Stimulated activated CD4-positive, alpha-beta T cell treated with anti-CD3 and anti-CD28 coated beads, TNF-alpha, amount 100 ng/mL, for 48 hours (primary cell): ENCODE measurements at places on chromosomes 3 and 15.

GRCh38 chr3:20130106-20130505, 55.9 kb downstream of the SGO1 start:
- DNase-seq: no peak

DNA sequence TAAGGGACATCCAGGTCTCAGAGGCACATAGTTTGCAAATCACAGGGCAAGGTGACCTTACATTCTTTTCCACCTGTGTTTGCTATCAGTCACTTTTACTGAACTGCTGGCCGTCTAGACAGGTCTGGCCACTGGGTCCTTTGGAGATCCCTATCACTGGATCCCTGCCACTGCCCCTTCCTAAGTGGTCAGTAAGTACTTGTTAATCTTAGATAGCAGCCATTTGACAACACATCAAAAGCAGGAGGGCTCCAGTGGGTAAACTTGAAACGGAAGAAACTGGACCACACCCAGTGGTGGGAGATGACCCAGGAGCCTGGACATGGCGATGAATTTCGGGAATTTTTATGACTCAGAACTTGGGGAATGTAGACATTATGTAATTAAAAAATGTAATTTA, 28.9 kb upstream of the RASGRP1 start:
- no peak for DNase-seq

DNA sequence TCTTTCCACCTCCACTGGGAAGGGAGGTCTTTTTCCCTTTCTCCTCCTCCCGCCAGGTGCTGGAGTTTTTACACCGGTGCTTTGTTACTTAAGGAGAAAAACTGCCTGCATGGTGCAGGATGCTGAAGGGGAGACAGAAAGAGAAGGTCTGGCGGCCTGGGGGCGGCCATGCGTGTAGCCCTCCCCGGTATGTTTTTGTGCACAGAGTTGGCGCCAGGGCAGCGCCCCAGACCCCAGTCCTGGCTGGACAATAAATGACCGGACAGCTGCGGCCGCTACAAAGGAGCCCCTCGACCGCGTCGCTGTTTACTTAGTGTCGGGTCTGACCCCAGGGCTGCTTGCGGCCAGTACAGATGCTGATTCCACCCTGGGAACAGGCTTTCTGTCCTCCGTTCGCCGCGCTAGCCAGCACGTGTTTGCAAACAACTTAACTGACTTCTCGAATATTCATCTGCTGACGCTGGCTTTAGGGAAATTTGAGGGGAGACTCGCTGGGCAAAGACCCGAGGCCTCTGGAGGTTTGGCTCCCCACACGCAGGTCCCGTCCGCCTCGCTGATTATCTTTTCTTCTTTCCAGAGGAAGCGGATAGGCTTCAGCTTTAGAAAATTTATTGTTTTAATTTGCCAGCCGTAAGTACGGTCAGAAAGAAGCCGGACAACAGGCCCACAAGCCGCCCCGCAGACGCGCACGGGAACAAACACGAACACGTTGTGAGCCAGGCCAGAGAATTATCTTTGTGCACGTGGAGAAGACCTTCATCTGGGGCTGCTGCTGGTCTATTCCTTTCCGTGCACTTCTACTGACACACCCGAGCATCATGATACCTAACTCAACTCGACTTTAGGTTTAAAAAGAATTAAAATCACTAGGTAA, 46.9 kb downstream of the ZIC4 start:
- no peak for DNase-seq

- no peak for DNase-seq
Measured at GRCh38 chr3:105118905-105119304, 247.8 kb upstream of the ALCAM start.

DNA sequence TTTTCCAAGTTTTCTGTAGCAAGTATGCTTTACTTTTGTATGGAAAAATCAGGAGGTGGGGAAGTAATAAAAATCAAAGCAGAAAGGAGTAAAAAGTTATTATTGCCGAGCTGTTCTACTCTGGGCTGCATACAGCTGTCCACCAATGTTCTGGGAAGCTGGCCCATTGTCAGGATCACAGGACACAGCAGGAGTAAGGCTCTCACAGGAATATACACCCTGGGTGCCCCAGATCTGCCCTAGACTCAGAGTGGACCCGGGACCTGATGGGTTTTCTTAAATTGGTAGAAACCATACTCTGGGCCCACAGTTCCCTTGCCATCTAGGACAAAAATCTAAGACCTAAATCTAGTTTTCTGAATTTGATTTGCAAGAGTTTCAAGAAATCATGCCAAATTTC, 60.4 kb downstream of the TNIK start:
- DNase-seq: no peak

DNA sequence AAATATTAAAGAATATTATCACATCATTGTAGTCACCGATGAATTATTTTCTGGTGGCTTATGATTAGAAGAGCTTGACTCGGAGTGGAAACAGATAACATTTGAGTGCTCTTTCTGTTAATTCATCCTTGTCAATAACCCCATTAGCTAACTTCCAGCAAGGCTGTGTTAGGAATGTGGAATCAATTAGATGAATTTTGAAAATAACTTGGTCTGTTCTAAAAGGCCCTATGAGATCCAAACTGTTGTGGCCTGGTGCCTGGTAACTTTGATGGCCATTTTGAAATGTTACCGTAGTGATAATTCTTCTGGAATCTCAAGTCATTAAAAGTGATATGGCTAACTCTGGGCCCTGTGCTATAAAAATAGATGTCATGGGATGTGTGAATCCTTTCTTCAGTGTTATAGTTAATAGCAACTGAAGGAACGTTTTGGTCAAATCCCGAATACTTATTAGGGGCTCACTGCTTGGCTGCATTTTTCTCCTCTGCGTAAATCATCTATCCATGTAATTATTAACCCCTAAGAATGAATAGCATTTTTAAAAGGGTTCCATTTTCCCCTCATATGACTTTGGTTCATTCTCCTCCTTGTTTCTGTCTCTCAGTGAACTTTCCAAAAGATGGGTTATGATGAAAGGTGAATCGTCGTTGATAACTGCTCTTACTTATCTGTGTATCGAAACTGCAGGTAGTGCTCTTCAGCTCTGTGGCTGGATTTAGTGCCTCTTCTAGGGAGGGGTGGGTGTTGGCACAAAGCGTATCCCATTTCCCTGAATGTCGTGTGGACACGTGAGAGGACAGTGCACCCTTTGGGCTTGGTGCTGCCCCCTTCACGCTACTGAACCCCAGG, 82.7 kb downstream of the IGF1R start:
- no peak for DNase-seq

- no peak for DNase-seq
Measured at GRCh38 chr3:174439331-174440252, 419.5 kb upstream of the NAALADL2 start.

- no peak for DNase-seq
Measured at GRCh38 chr3:86923071-86923491, 67.9 kb downstream of the VGLL3 start.

DNA sequence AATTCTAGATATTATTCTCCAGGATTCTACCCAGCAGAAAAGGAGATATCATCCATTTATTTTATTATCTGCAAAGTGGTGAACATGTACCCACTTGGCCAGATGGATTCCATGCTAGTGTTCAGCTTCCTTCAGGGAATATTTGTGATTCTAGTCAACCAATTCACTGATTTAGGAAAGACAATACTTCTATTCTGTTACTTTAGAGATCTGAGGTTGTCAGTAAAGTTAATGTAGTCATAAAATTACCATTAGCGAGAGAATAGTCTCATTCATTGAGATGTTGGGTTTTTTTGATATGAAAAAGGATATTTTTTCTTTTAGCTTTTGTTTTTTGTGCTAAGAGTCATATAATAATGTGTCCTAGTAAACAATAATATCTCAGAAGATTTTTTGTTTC, 222.8 kb downstream of the CGGBP1 start:
- DNase-seq: no peak
